Activated gamma-delta T cell treated with Interleukin-2 at 50 U/mL for 16 hours (primary cell): ENCODE measurements at places on chromosomes 6 and 20.

DNA sequence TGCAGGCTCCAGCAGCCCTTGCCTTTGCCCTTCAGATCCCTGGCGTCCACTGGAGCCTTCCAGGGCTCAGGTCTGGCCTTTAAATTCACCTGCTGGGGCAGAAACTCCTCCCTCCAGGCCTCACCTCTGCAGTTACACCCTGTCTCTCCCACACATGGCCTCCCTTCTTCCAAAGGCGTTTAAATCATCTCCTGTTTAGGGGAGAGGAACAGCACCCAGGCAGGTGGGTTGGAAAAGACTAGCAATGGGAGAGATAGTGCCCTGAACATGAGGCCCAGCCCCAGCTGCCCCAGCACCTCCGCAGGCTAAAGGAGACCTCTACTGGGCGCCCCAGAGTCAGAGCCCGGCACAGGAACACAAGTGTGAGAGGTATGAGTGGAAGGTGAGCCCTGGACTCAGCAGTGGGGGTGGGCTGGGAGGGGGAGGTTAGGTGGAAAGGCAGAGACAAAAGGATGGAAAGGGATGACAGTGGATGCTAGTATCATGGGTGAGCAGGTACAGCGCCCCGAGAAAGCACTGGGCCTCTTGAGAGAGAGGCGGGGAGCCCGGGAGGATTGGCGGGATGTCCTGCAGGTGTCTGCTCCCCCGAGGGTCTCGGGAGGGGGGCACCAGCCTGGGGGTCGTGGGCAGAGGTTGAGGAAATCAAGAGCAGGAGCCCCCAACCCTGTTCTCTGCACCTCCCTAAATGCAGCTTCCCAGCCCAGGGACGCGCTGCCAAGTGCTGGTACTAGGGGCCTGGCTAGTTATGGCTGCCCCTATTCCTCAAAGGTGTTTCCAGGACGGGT is at the start of gene CST9:
Gene CST9, minus strand, starts transcription at position 51 of the 785 bp plus-strand sequence. CDS start 53 bp downstream, outside the sequence.
- no peak for DNase-seq

DNA sequence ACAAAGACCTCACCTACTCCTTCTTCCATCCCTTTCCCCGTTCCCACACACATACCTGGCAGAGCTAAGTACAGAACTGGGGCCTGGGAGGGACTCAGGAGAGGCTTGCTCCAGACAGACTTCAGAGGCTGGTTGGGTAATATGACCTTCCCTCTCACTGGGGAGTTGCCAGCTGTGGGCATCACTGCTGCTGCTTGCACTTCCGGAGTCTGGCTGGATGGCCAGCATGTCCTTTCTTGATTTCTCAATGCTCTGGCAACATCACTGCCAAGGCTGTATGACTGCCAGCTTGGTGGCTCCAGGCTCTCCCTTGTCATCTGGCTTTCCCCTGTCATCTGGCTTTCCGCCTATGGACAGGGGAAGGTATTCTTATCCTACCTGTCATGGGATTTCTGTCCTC is 47.8 kb downstream of the CDH22 start:
- no peak for DNase-seq

DNA sequence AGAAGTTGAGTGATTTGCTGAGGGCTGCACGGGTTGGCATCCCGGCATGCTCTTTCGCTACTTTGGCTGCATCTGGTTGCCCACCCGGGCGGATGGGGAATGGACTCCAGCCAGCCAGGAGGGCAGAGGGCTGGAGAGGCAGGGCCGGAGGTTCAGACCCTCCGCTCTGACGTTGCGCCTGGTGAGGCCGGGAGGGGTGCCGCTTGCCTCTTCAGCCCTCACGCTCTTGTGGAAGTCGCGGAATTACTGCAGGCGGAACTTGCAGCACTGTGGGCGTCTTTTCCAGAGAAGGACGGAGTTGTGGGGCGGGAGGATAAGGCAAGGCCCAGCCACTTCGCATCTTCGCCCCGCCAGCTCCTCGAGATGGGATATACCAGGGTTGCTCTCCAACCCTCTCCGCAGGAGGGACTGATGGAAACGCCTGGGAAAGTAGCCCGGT is 656 bp downstream of the RTEL1 start:
- DNase-seq = no peak

- DNase-seq = no peak
Observed at GRCh38 chr6:88298066-88298845, 132.1 kb upstream of the CNR1 start.

- DNase-seq = no peak
Observed at GRCh38 chr6:116047173-116047933, 13.3 kb downstream of the FRK start.

DNA sequence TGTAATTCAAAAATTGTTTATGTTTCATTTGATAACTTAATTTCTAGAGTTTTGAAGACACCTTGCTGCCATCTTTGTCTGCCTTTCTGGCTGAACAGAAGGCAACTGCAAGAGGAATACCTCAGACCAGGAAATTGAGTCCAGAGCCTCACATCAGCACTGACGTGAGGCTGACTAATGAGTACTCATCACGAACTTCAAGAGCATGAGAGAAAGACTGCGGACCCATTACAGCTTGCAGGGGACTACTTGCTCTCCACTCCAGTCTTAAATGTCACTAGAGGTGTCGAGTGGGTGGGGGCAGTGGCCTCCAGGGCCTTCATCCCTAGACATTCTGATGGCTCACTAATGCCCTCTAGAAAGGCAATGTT is 109.5 kb upstream of the SSTR4 start:
- DNase-seq = no peak

DNA sequence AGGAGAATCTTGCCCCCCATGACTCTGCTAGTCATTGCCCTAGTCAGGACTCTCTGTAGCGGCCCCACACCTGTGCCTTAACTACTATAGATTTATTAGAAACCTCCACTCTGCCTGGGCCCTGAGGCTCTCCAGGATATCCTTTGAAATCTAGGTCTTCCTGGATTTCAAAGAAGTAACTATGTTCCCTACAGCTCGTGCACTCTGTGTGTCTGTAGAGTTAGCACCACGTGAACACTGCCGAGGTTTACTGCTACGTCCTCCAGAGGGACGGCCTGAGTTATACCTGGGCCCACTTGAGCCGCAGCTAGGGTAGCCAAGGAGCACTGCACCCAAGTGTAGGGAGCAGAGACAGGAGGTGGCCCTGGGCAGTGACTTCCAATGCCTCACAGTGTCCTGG is 19.8 kb downstream of the GLP1R start:
- no peak for DNase-seq

GRCh38 chr6:137496909-137497720 is 2.9 kb upstream of the OLIG3 start:
- no peak for DNase-seq

DNA sequence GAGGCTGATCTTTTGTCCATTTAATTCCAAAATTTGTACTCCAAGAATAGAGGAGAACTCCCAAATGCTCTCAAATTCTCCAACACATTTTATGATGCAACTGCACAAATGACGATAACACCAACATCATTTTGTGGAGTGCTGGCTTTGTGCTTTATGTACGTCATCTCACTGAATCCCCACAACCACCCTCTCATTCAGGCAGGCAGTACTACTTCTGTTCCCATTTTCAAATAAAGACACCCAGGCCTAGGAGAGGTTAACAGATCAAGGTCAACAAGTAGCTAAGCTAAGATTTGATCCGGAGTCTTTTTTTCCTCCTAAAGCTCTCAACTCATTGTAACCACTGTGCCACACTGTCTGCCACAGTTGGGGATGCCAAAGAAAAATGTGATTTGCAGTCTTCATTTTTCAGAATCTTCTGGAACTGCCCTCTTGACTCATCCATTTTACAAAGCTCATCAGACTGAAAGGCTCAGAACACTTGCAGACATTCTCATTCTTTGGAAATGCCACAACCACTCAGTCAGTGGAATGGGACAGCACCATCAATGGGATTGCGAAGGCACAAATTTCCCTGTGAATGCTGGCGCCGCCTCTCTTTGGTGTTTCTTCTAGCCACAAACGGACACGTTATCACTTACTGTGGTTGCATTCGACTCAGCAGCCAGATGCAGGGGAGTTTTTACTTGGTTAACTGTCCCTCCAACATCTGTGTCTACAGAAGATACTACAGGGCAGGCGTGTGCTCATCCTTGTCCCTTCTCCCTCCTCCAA is 184.4 kb downstream of the GJA10 start:
- no peak for DNase-seq

DNA sequence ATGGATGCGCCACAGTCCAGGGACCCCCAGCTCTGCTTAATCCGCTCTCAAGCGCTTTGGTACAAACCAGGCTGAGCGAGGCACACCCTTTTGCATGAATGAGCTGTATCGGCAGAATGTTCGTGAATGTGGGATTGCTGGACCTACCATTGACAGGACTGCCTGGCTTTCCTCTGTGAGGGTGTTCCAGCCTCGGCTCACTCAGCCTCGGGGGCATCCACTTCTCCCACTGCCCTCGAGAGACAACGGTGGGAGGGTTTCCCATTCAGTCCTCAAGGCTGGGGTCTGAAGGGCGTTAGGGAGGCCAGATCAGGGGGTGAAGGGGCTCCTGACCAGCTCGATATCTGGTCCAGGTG is 17.4 kb downstream of the MDFI start:
- no peak for DNase-seq

- DNase-seq = no peak
Observed at GRCh38 chr6:73107016-73107415, 118.3 kb downstream of the KHDC1L start.

- peak; percentile 23 for DNase-seq
Observed at GRCh38 chr20:31835977-31836852, 9.2 kb downstream of the FOXS1 start.

DNA sequence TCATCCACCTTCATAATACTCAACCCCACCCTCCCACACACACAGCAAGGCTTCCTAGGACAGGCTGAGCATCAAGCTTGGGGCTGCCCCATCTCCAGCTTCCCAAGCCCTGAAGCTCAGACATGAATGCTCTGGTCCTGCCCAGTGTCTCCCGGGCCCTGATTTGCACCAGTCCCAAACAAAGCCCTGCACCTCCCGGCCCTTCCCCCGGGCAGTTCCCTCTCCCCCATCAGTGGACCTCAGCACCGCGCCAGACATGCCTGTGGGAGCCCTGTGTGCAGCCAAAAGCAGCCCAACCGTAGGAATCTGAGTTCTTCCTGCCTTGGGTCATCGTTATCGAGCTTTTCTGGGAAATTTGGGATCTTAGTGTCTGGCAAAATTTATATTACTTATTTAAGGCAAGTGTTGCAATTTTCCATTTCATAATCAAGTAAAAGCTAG is 63.5 kb downstream of the THBS2 start:
- DNase-seq = no peak

GRCh38 chr6:126913651-126914050 is 204.8 kb upstream of the RSPO3 start:
- DNase-seq = no peak

DNA sequence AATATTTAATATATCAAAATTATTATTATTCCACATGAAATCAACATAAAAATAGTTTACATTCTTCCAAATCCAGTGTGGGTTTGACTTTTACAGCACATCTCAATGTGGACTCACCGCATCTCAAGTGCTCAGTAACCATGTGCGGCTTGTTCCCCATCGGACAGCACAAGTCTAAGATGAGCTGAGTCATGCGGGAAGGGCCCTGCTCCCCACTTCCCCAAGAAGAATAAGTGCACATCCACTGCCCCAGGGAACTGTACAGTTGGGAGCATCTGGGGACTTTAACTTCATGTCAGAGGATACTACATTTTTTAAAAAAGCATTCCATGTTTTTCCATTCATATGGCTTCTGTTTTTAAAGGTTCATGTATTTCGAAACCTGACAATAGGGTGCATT is 325.6 kb downstream of the BTBD3 start:
- no peak for DNase-seq

GRCh38 chr6:53375847-53376246 is 27.1 kb upstream of the ELOVL5 start:
- no peak for DNase-seq

DNA sequence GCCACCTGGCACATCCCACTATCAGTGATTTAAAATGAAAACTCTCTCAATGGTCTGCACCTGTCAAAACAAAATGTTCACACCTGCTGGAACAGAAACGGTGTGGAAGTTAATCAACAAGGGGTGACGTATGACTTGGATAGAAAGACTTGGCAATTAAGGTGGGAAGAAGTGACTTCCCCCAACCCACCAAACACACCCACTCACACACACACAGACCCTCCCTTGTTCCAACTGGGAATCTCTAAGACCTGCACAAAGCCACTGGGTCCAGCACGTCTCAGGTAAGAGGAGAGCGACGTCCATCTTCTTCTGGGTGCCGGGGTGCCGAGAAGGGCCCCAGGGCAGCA is 25.1 kb upstream of the TCFL5 start:
- DNase-seq = no peak
